HFFc6 (cell line): ENCODE measurements at places on chromosomes 5 and 9. TPM values are rescaled to one million over a fixed set of nuclear protein-coding genes. Genes with fewer than 3 reads are reported as not detected.
A peak's percentile ranks its signal among the peaks of the same experiment; 100 is the strongest.

DNA sequence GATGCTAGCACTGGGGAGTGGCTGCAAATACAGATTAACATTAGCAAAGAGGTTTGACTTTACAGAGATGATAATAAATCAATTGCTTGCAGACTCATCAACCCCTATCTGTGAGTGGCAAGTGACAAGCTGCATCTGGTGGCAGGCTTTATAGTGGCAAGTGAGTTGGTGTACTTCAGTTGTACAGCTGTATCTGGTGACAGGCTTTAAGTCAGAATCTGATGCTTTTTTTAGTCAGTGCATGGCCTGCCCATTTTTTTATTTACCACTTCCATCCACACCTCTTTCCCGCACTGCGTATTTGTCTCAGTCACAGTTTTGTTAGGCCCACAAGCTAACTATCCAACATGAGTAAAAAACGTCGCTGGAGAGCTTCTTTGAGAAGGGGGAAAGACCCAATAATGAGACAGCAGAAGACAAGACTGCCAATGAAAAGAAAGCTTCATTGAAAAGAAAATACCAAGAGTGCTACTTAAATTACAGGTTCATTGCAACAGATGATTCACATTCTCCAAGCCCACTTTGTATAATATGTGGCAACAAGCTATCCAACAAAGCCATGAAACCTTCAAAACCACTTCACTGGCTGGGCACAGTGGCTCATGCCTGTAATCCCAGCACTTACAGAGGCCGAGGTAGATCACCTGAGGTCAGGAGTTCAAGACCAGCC lies 23.1 kb downstream of the ANP32B start:
- no peak for DNase-seq

- no peak for DNase-seq
Observed at GRCh38 chr5:143592648-143593047, 189.2 kb upstream of the NR3C1 start.

GRCh38 chr9:76751001-76751400 lies 13.2 kb upstream of the PCA3 start:
- no peak for DNase-seq

- peak; percentile 7 for DNase-seq
Observed at GRCh38 chr5:134240421-134240962, 14.6 kb upstream of the PPP2CA start.

- DNase-seq, result no peak
Observed at GRCh38 chr9:77987880-77988525, 43.6 kb downstream of the GNAQ start.

- no peak for DNase-seq
Observed at GRCh38 chr9:89813482-89813881, 208.7 kb downstream of the GADD45G start.

DNA sequence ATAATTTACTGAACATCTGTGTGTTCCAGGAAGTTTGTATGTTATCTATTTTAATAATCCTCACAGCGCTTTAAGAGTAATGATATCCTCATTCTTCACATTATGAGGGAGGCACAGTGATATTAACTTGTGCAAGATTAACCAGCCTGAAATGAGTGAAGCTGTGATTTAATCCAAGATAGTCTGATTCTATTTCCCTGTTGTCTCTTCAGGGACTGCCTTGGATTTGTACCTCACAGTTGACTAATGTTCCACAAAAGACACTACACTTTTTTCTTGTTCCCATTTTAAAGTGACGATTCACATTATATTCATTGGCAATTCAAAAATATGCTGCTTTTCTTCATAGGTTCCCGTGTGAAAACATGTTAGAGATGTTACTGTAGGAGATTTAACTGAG lies 125.3 kb upstream of the GNA14 start:
- no peak for DNase-seq

GARIN3 gene
- not detected in 3 replicates for total RNA-seq

GRCh38 chr5:143551820-143552251 lies 148.3 kb upstream of the NR3C1 start:
- DNase-seq, result peak; percentile 48

DNA sequence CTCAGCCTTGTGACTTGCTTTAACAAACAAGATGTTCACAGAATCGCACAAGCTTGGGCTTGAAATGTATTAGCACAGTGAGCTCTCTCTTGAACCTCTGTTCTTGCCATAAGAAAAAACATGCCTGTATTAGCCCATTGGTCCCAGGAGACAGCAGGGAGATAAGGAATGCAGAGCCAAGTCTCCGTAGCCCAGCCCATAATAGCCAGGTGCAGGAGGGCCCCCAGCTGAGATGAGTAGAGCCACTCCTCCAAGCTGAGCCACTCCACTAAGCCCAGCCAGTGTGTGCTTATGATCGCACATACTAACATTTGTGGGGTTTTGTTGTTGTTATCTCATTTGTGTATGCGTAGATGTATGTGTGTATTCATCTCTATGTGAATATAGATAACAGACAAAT lies 21.6 kb upstream of the SVEP1 start:
- no peak for DNase-seq

DNA sequence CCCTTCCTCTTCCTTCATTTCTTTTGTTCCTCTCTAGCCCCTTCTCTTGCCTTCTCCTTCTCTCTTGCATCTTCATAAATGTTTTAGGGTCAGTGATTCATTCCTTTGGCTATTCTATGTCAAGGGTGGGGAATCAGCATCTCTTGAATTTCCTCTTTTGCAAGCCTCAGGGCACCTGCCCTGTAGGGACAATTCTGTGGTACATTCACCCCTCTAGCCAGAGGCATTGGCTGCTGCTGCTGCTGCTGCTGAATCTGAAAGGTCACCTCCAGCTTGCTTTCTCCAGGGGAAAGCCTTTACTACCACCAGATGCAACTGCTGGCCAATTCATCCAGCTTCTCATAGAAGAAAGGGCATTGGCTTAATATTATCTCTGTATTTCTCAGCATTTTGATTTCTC lies 87.3 kb downstream of the INSYN2B start:
- peak; percentile 35 for DNase-seq

DNA sequence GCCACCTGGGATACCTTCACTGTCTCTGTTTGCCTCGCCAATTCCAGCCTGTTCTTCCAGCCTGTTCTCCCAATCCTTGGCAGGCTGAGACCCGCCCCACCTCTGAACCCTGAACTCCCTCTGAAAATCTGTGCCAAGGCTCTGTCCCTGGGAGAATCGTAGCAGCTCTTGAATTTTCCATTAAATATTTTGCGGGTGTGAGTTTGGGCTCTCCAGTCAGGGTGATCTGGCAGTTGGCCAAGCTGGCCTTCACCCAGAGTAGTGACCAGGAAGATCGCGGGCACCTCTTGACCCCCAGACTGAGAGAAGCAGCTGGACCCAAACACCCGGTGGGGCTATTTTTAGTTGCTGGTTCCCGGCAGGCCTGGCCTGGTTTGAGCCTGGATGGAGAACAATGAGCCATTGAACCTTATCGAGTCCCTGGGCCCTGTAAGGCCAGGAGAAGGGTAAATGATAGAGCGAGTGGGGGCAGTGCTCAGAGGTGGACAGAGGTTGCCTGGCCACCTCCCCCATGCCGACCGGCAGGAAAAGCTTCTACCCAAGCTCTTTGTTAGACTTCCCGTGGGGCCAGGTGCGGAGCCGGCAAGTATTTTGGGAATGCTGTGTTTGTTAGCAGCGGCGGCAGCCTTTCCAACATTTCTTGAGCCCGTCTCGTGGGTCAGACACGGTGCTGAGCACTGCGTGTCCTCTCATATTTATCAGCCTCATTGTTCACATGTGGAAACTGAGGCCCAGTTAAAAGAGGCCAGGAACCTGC lies 146.2 kb downstream of the RGS3 start:
- DNase-seq, result no peak

- no peak for DNase-seq
Observed at GRCh38 chr5:162752612-162753011, 684.8 kb upstream of the CCNG1 start.

COL15A1 gene
- total RNA-seq, result 0.09 to 0.68 TPM (median 0.26 TPM) in 3 replicates

DNA sequence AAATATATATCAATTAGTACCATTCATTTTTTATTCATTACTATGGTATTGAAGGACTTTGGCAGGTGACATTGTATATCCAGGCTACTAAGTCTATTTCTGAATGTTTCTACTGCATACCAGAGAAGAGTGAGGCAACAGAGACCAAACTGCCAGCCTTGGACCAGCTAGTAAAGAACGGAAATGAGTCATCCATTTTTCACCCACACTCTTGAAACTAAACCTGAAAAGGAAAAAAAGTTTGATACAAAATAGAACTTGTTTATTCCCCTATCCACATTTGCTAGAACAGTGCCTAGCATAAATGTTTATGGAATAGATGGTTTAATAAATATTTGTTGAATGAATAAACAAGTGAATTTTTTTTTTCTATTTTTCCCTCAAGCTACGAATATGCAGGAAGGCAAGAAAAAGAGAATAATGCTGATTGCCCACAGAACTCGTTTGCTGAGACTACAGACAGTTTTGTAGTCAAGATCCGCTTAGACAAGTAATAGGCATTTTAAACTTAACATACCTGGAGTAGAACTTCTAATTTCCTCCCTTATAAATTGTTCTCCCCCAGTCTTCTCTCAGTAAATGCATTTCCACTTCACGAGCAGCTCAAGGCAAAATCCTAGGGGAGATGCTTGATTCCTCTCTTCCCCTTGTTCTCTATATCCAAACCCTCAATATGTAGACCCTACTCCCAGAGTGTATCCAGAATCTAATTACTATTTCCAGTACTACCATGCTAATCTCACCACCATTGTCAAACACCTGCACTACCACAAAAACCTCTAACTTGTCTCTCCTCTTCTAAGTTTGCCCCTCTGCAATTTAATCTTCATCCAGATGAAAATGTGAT lies 146.2 kb upstream of the RASA1 start:
- DNase-seq, result peak; percentile 81
